ENCODE measurements at places on chromosomes 6 and 20.

GRCh38 chr6:159606786-159607185 is 86.3 kb downstream of the SOD2 start:
- DNase-seq: no peak

GRCh38 chr6:143449714-143450452 is 612 bp downstream of the ADAT2 start:
- DNase-seq: peak; percentile 47

DNA sequence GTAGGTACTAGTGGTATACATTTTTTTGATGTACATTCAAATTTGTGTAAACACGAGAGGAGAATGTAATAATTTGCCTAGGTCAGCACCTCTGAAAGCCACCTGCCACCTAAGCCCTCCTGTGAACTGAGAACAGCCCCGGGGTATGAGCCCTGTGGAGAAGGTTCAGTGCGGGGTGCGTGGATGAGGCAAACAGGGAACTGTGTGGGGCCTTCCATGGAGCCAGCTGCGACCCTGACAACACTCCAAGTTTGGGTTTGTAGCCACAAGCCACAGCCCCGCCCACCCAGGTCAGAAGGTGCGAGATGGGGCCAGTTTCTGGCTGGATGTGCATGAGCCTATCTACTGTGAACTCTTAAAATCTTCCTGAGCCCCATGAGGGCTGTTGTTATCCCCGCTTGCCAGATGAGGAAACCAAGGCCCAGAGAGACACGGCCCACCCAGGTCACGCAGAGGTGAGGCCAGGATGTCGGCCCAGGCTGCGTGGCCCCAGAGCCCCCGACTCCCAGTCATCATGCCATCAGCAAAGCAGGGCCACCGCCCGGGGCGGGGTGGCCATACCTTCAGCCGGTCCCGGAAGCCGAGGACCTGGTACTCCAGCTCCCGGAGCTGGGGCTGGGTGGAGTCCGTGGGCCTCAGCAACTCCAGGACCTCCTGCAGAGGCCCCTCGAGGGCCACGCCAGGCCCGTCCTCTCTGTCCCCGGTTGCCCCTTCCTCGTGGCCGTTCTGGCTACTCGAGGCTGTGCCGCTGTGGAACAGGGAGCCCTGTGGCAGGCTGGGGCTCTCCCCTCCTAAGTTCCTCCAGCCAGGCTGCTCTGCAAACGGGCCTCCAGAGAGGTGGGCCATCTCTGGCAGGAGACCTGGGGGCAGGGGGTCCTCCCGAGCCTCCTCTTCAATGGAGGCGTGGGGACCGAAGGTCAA is 89.6 kb downstream of the RIPOR3 start:
- DNase-seq: no peak

- DNase-seq: no peak
Observed at GRCh38 chr6:32111424-32112066, 2.4 kb upstream of the TNXB start.

DNA sequence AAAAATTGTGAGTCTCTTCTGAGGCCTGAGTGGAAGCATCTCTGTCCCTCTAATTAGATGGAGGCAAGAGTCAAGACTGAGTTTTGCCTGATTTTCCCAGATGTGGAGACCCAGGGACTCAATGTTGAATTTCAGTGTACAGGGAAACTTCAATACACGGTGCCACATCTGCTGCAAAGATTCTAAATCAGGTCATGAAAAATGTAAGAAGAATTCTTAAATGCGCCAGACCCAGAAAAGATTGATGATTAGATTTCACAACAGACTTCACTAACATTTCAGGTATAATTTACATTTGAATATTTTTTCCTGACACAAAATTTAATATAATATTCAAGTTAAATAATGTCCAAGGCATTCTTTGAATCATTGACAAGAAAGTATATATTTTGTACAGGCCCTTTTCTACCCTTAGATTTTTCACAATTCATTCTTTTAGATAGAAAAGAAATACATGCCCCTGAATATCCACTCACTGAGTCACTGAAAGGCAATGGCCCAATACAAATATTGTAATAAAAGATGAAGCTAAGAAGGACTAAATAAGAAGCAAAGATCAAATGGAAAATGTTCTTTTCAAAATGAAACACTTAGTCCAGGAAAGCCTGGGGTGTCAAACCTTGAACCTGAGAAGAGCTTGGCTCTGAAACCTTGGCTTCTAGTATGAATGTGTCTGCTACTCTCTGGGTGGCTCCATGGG is 18.2 kb upstream of the HDGFL1 start:
- DNase-seq: no peak

- no peak for DNase-seq
Observed at GRCh38 chr6:148869585-148869984, 122.8 kb downstream of the UST start.

DNA sequence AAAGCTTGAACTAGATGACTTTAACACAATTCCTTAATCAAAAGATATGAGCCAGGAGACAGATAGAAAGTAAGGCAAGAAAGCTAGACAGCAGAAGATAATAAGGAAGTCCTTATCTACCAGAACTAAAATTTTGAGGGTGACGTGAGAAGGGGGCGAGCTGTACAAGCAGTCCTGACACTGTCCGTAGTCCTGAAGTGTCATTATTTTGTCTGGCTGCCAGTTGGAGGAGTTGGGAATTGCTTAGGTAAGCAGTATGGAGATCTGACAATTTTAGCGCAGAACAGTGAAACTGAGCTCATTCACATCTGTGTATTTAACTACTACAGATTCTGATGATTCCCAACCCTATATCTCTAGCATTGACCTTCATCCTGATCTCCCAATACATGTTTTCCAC is 25.8 kb upstream of the CEP85L start:
- DNase-seq: no peak

- no peak for DNase-seq
Observed at GRCh38 chr6:26457264-26457805, 420 bp upstream of the BTN2A1 start.

GRCh38 chr6:48389146-48390043 is 278.4 kb upstream of the PTCHD4 start:
- no peak for DNase-seq

DNA sequence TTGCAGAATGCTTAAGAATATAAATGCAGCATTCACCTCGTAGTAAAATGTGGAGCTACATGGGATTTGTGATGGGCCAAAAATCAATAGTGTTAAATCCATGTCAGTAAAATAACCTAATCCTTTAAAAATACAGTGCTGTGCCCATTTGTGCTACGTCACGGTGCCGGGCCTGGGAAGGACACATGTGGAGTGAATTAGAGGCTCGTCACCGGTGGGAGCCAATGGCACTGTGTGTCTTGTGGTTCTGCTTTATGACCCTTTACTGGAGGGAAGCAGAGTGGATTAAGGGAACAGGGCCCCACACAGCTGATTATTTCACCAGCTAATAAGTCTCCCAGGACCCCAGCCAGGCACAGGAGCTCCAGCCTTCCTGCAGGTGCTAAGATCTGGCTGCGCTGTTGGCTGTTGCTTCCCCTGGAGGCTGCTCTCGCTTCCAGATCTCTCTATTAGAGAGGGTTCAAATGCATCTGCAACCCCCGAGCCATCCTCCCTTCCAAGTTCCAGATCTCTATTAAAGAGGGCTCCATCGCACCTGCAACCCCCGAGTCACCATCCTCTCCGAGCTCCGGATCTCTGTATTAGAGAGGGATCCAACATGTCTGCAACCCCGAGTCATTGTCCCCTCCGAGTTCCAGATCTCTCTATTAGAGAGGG is 405.8 kb downstream of the CDH4 start:
- DNase-seq: no peak

DNA sequence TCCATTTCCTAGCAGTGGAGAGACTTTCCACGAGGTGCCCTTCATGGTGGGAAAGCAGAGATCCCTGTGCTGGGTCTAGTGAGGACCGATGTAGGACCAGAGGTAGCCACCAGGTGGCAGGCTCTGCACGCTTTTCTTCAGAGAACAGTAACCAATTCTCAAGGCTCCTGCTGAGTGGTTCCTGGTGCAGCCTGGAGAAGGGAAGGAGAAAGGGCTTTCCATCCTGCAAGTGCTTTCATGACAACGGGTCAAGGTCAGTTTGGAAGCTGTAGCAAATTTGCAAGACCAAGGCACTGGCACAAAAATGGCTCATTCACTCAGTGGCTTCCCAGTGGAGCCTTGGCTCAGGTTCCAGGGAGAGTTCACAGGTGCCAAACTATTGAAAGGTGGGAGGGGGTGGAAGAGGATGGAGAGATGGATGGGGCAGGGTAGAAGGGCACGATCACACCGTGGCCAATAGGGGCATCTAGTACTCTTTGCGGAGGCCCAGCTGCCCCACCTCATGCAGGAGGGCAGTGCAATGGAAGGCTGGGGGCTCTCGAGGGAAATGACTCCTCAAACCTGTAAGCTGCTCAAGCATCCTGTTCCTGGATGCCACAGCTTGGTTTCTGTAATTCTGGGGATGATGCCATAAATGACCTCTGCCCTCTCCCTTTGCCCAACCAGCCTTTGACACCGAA is 25.5 kb upstream of the KCNK16 start:
- DNase-seq: peak; percentile 57

- DNase-seq: peak; percentile 58
Observed at GRCh38 chr20:51372176-51372803, 170.2 kb downstream of the NFATC2 start.

GRCh38 chr6:154395316-154395715 is 38.7 kb upstream of the IPCEF1 start:
- no peak for DNase-seq

GRCh38 chr6:149859368-149859767 is 4.8 kb downstream of the LRP11 start:
- DNase-seq: no peak

DNA sequence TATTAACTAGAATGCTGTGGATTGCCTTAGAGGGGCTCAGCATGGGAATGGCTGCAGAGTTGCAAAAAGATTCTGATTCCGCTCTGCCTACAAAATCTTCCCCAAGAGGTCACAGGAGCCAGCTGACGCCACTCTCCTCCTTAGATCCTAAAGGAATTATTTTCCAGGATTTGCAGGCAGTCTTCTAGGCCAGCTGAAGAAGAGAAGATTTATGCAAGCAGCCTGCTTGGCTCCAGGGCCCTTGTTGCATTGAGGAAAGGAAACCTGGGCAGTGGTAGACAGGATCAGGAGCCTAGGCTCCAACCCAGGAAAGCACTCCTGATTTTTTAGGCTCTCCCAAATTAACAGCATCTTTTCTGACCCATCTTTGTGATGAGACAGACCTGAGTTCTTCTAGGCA is 245.8 kb downstream of the PKHD1 start:
- DNase-seq: no peak
